NCI-H1092 (cell line): ENCODE measurements at places on chromosomes 3 and 15.

GRCh38 chr15:52963865-52964264, 173.7 kb upstream of the ONECUT1 start:
- DNase-seq = no peak

GRCh38 chr3:103706671-103707070, 1271.9 kb downstream of the ZPLD1 start:
- no peak for DNase-seq

DNA sequence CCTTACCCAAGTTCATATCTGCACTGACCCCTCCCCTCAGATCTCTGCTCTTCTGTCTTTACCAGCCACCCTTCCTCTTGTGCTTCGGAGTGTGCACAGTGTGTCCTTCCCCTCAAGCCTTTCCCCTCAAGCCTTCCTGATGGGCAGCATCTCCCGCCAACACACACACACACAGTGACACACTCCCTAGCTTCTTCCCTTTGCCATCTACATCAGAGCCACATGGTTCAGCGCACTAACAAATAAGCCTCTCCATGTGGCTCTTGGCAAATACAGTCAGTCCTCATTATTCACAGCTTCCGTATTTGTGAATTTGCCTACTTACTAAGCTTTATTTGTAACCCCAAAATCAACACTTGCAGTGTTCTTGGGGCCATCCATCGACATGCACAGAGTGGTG, 37.5 kb downstream of the SH3BP5 start:
- no peak for DNase-seq

DNA sequence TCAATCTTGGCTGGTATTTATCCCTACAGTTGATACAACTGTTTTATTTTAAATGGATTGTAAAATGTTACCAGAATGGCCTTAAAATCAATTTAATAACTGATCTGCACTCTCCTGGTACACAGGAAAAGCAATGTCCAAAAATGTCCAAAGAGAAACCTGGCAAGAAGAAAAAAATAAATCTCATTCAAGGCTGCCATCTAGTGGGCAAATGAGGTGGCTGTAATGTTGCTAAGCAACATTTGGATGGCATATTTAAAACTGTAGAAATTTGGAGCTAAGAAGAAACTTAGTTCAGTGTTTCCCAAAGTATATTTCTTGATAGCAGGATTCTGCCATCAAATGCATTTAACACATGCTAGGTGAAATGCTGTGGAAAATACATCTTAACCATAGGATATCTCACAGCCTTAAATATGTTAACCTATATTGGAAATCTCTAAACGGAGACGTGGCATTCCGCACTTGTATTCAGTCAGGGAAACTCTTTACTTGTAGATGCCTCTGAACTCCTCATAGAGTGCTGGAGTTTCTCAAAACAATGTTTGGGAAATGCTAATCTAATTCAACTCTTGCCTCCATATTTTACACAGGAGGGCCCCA, 216.8 kb downstream of the ERC2 start:
- no peak for DNase-seq

GRCh38 chr15:40906991-40907802, 12.9 kb downstream of the VPS18 start:
- peak; percentile 60 for DNase-seq

GRCh38 chr3:126685021-126685420, 19.0 kb upstream of the CHCHD6 start:
- no peak for DNase-seq

- DNase-seq = no peak
These were observed 514.3 kb downstream of the PDCD6IP start for GRCh38 chr3:34312684-34313083.

- DNase-seq = no peak
These were observed 388.4 kb upstream of the NDN start for GRCh38 chr15:24075420-24076089.

- DNase-seq = no peak
These were observed 19.3 kb upstream of the LZTFL1 start for GRCh38 chr3:45861043-45861719.

- no peak for DNase-seq
These were observed 234.1 kb downstream of the MEX3B start for GRCh38 chr15:81811736-81812135.

GRCh38 chr3:141415953-141416352, 47.6 kb downstream of the ZBTB38 start:
- DNase-seq = no peak

- no peak for DNase-seq
These were observed 281.0 kb downstream of the KLF13 start for GRCh38 chr15:31607656-31608055.

DNA sequence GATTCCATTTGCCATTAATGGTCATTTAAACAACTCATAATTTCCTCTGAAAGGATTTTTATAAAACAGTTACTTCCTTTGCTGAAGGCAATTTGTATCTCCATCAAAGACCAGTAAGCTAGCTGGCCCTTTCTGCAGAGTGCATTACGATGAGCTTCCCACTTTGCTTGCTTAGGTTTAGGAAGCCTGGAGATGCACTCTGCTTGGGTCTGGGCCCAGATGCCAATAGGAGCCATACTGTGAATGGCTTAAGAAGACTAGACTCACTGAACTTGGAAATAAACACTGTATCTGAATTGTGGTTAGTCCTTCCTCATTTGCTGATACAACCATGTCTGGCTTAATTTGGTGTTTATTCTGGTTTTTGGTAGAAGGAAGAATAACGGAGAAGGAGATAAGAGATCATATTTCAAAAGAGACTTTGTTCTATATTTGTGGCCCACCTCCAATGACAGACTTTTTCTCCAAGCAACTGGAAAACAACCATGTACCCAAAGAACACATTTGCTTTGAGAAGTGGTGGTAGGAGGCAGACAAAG, 38.1 kb downstream of the OXNAD1 start:
- no peak for DNase-seq

DNA sequence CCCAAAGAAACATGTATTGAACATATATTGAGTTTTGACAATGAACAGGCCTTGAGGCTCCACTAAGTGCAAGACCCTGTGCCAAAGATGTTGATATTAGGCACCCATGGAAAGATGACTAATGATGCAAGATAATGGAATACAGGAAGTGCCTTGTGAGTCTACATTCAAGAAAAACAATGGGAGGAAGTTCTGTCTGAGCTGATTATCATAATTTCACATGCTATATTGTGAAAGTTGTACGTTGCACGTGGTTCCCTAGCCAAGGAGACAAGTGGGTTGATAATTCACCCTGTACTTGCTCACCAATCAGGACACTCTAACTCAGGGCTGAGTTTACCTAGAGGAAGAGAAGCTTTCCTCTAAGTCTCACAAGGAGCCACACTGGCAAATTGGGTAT, 186.9 kb upstream of the STAC start:
- no peak for DNase-seq

DNA sequence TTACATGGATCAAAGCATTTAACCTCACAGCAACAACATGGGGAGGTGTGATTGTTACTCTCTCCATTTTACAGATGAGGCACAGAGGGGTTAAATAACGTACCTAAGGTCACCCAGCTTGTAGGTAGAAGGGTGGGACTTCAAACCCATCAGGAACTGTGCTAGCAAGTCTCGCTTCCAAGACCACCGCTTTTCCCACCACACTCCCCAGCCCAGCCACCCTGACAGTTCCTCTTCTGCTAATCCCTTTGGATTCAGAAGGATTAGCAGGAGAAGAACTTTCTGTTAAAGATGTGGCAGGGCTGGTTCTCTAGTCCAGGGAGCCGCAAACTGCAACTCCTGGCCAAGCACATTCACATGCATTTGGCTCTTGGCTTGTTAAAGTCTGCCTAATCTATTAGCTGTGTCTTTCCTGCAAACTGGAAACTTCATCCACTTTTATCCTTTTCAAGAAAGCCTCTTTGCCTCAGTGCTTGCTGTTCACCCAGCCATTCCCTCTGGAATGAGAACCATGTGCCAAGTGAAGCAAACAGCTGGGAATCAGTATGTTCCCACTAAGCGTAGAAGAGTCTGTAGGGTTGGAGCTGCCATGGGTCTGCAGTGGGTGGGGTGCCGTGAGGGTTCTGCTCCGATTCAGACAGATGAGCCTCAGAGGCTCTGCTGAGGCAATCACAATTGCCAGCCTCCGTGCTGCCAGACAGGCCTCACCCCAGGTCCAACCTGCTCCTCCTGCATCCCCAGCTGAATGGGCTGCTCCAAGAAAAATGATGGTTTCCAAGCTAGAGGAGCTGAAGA, 44.6 kb downstream of the POMGNT2 start:
- DNase-seq = no peak

GRCh38 chr3:151009430-151009829, 36.9 kb upstream of the CLRN1 start:
- DNase-seq = no peak

DNA sequence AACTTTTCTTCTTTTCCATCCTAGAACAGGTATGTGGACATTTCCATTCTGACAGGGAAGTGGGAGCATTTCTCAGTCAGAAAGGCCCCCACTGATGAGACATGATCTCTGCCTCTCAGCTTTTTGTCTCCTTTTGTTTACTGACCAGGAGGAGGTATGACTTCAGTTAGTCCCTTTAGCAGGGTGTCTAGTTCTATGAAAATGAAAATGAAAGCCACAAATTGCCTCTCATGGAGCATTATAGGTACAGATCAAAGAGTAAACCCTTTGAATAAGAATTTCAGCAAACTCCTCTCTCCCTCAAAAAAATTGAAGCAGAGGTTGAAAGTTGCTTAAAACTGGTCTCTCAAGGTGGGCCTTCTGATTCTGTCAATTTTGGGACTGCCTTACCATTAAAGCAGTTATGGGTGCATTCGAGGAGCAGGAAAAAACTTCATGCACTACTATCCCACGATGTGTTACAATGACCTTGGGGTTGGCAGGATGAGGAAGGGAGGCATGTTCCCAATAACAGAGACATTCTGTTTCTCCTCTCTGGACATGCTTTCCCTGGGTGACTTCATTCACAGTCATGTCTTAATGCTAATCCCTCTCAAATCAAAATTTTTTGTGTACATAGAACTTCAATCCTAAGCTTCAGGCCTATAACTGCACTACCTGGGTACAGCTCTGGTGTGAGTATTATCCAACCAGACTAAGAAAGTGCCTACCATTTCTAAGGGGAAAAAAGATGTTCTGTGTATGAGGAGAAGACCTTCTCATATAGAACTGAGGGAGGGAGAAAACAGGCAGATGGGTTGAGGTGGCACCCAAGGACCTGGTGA, 50.6 kb upstream of the TBC1D23 start:
- no peak for DNase-seq

DNA sequence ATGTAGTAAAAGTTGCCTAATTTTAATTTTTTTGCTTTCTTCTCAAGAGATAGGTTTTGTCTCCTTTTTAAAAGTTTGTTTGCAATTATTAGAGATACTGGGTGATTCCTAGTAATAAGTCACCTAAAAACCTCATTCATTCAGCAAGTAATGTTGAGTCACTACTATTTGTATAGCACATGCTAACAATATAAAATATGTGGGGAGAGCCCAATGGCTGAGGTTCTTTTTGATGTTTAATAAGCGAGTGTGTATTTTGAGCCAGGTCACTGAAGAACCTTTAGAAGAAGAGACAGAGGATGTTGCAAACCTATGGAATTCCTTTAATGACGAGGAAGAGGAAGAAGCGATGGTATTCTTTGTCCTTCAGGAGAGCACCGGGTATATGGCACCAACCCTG, 123.7 kb upstream of the CHRM5 start:
- DNase-seq = no peak

DNA sequence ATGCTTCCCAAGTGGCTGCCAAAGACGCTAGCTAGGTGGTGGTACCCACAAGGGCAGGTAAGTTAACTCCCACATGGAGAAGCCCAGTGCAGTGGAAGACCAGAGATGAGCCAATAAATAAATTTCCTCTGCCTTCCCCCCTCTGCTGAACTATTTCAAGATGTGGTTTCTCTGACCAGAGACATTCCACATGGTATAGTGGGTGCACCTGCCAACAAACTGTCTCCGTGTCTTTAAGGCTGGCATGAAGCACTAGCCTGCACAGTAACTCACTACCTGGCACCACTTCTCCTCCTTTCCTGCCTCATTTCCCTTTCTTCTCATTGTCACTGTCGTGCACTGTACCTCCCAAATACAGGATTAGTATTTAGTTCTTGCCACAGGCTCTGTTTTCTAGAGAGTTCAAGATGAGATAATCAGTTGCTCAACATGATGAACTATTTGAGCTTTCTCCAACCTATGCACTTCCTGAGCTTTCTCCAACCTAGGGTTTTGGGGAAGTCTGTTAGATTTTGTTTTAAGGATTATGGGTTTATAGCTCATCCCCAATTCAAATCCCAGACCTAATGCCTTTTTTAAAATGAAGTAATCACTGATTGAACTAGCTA, 8.4 kb upstream of the CRTAP start:
- DNase-seq = no peak

DNA sequence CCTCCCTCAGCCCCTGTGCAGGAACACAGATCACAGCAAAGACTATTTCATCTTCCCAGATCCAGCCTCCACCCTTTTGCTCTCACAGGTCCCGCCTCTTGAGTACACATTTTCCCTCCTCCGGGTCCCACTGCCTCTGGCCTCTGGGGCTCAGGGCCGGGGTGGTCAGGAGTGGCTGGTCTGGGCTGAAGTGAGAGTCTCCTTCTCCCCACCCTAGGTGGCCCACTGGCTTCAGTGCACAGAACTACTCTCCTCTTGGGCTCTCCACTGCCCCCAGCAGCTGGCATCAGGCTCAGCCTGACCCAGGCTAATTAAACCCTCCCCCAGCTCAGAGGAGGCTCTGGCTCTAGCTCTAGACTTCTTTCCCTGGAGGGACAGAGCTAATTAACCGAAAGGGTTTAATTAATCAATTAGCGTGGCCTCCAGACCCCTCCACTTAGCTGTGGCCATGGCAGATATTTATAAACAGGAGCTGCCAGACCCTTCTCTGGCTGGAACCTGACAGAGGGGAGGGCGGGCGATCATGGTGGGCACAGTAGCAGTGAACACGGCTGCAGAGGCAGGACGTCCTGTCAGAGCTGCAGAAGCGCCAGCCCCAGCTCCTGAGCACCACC, 15.1 kb downstream of the DUSP7 start:
- DNase-seq = no peak

GRCh38 chr3:195255176-195255500, 15.8 kb downstream of the XXYLT1 start:
- no peak for DNase-seq

DNA sequence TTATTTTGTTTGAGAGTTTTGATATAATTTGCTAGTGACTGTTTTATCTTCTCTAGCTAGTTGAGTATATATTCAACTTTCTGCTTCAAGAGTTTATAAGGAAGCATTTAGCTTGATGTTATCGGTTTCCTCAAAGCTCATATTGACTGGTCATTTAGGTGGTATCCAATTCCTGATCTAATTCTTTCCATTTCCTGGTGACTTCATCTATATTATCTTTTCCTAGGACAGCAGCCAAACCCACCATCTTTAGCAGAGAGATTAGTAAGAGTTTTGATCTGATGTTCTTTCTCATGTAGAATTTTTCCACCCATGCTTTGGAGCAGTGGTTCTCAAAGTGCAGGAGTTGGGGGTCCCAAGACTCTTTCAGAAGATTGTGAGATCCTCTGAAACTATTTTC, 148.6 kb upstream of the STT3B start:
- DNase-seq = no peak

GRCh38 chr15:39180483-39180933, 400.4 kb upstream of the THBS1 start:
- no peak for DNase-seq

- DNase-seq = no peak
These were observed 33.6 kb upstream of the PLSCR5 start for GRCh38 chr3:146638718-146639117.

GRCh38 chr3:71489315-71489761, 94.2 kb downstream of the FOXP1 start:
- no peak for DNase-seq

- peak; percentile 72 for DNase-seq
These were observed 10.5 kb upstream of the BLM start for GRCh38 chr15:90706394-90707327.

GRCh38 chr3:106913111-106913698, 464.0 kb upstream of the CCDC54 start:
- DNase-seq = no peak

GRCh38 chr3:135040321-135041240, 245.5 kb downstream of the EPHB1 start:
- DNase-seq = no peak
